ENCODE measurements at places on chromosomes 13 and 19.

DNA sequence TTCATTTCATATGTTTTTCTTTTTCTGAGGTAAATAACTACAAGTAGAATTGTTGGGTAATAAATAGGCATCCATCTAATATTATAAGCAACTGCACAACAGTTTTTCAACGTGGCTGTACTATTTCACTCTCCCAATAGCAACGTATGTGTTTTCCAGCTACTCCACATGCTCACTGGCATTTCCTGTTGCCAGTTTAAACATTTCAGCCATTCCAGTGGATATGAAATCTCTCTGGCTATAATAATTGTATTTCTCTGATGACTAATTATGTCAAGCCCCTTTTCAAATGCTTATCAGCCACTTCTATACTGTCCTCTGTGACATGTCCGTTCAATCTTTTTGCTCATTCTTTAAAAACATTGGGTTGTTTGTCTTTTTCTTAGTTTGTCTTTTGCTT is 26.8 kb upstream of the ALOX5AP start:
- no peak for DNase-seq

GRCh38 chr19:3653865-3654513 is 27.4 kb upstream of the CACTIN start:
- no peak for DNase-seq

GRCh38 chr13:48594096-48594815 is 59.5 kb upstream of the CYSLTR2 start:
- no peak for DNase-seq

DNA sequence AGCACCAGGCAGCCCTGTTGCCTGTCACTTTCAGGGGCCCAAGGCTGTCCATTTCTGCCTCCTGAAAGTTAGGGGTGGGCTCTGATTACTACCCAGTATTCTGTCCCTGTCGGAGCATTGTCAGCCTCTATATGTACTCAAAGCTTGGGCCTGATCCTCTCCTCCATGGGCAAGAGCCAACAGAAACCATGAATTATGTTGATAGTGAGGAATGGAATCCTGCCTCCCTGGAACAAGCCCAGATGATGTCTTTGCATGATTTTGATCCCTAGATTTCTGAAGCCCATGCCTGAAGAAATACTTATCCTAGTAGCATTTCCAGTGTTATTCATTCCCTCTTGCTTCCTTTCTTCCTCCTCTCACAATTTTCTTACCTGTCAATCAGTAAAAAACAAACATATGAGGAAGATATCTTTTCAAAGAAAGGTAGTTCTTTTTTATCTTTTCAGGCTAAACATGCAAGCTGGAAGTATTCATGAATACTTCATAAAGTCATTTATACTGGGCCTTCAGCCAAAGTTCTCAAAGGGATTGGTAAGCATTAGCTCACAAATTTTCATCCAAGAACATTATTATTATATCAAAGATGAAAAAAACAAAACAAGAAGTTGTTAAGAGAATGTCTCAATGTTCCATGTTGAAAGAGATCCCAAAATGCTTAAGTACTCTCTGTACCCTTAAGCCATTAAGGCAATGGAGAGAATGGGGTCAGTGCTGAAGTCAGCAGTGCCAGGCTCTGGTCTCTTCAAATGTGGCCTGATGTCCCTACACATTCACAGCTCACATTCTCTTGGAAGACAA is 171.7 kb downstream of the NHLRC3 start:
- no peak for DNase-seq

DNA sequence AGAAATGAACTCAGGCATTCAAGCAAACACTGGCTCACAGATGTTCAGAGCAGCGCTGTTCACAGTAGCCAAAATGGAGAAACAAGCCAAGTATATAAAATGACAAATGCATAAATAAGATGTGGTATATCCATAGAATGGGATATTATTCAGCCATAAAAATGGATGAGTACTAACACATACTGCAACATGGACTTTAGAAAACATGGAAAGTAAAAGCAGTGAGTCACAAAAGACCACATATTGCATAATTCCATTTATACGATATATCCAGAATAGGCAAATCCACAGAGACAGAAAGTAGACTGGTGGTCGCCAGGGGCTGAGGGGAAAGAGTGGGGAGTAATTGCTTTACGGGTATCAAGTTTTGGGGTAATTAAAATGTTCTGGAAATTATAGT is 6.6 kb downstream of the ZNF837 start:
- no peak for DNase-seq

DNA sequence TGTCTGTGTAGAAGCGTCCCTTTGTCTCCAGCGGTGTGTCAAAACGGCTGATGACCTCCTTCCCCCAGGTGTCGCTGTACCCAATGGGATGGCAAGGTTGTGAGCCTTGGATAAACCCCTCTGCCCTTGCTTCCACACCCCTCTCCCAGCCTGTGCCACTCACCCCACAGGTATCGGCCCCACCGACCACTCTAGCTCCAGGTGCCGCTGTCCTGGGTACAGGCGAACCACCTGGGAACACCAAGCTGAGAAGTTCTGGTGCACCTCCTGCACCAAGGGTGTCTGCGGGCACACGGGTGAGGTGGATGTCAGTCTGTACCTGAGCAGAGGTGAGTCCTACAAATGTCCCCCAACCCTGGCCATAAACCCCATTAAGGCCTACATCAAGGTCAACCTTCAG is 16.6 kb downstream of the MAN2B1 start:
- no peak for DNase-seq

DNA sequence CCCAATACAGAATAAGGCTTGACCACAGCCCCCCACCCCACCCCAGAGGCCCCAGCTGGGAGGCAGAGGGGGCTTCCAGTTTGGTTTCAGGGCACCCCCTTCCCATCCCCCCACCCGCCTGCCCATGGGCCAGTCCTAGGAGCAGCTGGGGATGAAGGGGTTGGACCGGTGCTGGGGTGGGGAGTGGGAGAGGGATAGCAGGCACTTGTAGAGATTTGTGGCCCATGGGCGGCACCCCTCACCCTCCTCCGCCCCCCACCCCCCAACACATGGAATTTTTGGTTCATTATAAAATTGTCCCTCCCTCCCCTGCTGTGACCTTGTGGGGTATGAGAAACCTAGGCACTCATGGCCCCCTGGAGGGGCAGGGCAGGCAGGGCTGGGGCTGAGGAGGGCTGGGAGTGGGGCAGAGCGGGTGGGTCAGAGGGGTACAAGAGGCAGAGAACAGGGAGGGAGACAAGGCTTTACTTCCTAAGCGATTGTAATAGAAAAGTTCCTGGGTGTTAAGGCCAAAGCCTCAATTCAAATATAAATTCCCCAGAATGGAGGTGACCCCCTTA is 5.3 kb upstream of the GSK3A start:
- no peak for DNase-seq

- no peak for DNase-seq
These were observed 477 bp upstream of the PLEKHF1 start for GRCh38 chr19:29664753-29665214.

GRCh38 chr13:98983182-98983581 is 5.3 kb upstream of the DOCK9 start:
- no peak for DNase-seq

- DNase-seq, result no peak
These were observed 460 bp downstream of the MEDAG start for GRCh38 chr13:30906411-30907051.

- DNase-seq, result no peak
These were observed 182.5 kb upstream of the OBI1 start for GRCh38 chr13:78841358-78841963.

GRCh38 chr13:98890925-98891324 is 86.9 kb downstream of the DOCK9 start:
- no peak for DNase-seq

DNA sequence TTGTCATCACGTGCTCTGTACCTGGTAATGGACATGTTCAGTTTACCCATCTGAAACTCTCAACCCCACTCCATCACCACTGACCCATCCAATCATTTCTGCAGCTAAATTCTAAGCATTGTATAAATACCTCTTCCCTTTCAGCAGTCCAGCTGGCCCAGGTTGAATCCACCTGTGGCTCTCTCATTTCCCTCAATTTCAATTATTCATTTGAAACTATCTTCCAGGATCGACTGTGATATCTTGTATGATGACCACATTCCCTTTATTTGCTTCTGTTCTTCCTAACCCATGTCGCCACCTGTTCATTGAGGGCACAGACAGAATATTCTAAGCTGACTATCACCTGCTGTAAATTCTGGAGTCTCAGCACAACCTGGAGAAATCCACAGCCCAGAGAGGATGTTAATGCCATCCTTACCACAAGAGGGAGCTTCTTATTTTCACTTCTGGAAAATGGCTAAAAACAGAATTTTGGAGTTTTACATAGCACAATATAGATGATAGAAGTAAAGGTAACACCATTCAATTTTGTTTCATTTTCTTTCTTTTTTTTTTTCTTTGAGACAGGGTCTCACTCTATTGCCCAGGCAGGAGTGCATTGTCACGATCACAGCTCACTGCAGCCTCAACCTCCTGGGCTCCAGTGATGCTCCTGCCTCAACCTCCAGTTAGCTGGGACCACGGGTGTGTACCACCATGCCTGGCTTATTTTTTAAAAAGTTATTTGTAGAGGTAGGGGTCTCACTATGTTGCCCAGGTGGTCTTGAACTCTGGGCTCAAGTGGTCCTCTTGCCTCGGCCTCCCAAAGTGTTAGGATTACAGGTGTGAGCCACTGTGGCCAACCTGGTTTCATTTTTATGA is 38.6 kb downstream of the ZNF823 start:
- DNase-seq, result no peak

DNA sequence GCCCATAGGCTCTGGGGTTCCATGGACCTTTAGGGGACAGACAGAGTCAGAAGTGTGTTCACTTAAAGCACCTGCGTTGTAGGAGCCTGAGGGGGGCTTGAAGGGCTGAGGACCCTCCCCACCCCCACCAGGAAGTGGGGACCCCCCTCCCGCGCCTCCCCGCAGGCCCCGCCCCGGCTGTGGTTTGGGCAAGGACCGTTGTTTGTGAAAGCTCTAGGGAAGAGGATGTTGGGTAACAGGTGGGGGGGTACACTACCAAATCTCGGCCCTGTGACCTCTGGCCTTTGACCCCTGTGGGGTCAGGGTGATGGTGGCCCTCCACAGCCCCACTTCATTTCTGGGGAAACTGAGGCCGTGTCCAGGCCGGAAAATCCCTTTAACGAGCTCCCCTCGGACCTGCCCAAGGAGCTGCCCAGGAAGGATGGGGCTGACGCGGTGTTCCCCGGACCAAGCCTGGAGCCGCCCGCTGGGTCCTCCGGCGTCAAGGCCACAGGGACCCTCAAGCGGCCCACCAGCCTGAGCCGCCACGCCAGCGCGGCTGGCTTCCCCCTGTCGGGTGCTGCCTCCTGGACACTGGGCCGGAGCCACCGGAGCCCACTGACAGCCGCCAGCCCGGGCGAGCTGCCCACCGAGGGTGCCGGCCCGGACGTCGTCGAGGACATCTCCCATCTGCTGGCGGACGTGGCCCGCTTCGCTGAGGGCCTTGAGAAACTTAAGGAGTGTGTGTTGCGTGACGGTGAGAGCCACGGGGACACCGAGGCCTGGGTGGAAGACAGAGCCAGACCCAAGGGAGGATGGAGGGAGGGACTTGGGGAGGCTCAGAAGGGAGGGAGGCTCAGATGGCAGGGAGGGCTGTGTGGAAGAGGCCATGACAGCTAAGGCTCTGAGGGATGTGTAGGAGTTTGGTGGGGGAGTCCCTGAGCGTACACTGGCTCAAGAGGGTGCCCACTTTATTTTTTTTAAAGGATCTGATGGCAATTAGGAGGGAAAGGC is 1.3 kb downstream of the ARHGAP45 start:
- DNase-seq, result no peak

DNA sequence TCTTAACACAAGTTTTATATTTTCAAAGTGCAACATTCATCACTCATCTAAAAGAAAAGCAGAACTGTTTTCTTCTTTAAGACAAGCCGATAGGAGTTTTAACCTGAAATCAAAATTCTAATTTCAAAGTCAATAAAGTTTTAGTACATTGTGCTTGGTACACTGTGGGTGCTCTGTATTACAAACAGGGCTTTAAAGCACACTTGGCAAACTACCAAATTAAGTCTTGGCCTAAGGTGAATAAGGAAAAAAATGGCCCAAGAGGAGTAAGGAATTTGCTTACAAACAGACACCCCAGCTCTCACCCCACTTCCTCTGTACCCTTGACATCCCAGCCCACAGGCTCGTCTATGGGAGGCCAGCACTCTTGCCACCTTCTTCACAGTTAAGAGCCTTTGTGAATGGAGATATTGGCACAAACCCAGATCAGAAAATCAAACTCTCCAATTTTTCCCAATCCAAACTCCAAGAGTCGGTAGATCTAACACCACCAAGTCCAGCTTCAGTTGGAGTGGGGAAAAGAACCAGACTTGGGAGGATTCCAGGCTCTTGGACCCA is 66.0 kb downstream of the ABCC4 start:
- no peak for DNase-seq

DNA sequence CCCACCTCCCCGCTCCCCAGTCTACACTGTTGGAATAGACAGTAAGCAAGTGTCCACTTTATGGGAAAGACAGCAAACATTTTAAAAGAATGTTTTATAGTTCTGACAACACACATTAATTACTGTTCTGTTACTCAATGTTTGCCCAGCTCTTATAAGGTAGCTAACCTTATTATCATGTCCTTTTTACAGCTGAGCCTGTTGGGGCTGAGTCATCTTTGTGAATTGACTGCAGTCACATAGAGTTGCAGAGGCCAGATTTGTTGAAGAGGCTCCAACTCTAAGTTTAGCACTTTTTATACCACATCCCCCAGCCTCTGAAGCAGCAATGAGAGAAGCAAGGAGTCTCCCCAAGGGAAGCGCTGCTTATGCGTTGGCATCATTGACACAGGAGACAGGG is 76.2 kb downstream of the C13orf42 start:
- DNase-seq, result no peak

DNA sequence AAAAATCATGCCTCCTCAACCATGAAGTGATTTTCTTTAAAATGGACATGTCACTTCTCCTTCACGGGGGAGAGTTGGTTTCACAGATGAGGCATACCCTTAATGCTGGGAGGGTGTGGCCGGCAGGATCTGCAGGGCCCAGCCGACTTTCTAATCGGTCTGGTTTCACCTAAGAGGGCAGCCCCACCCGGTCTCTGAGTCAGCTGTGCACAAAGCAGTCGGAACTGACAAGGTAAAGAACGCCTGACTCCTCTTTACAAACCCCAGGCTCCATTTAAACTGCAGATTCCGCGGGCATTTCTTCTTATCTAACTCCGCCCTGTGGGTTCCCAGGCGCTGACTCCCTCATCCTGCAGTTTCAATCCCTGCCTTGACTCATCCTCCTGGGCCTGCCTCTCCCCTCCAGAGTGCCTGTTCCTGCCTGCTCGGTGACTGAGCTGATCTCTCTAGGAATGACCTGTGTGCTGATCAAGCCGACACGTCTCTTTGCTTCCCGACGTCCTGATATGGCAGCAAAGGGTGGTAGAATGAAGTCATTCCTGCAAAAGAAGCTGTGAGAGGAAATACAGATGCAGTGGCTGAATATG is 63.4 kb downstream of the EFNB2 start:
- DNase-seq, result no peak

DNA sequence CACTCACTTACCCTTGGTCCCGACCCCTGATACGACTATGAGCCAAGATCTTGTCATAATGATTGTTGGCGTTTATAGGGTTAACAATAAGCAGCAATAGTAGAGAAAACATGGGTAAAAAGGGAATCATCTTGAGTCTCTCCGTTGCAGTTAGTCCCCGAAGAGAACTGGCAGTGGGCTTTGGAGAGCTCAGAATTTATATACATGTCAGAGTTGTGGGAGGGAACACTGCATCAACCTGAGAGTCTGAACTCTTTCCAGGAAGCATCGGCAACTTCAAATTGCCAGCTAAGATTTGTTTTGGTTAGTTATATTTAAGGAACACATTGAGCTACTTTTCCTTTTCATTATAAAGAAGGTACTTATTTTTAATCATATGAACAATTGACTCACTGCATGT is at the start of gene POSTN:
TSS of gene POSTN (minus strand) at position 172 of the 400 bp plus-strand sequence. CDS start at position 130, 42 bp downstream.
- DNase-seq, result no peak

- DNase-seq, result no peak
These were observed 419.3 kb upstream of the KLHL1 start for GRCh38 chr13:70527599-70527998.
